ENCODE measurements at places on chromosomes 3 and 15.

DNA sequence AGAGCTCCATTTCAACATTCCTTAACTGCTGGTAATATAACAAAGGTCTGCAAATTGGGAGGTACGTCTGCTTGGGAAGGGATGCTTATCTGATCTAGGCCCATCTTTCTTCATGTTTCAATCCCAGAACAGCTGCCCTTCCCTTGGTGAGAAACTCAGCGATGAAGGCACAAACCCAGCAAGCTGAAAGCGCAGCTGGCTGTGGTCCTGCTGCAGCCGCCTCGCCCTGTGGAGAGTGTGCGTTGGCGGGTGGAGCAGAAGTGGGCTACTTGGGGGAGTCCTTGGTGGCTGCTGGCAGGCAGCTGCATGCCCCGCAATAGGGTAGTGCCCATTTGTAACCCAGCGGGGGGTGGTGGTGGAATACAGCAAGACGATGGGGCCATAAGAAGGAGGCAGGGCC, 160.6 kb upstream of the WNT5A start:
- no peaks in the 10 kb centered on the region for H3K4me1 ChIP-seq
- H3K36me3 ChIP-seq, result no peaks in the 10 kb centered on the region
- no peak overlapping the region for H3K4me3 ChIP-seq
- no peak overlapping the region for H3K27ac ChIP-seq
- no peaks in the 10 kb centered on the region for H3K27me3 ChIP-seq
- DNase-seq, result no peak

- no peak overlapping the region for H3K4me3 ChIP-seq
- no peaks in the 10 kb centered on the region for H3K27me3 ChIP-seq
- no peaks in the 10 kb centered on the region for H3K4me1 ChIP-seq
- DNase-seq, result no peak
- H3K27ac ChIP-seq, result no peak overlapping the region
- no peaks in the 10 kb centered on the region for H3K36me3 ChIP-seq
Observed at GRCh38 chr3:27657871-27658270, 64.3 kb downstream of the EOMES start.

GRCh38 chr15:59115047-59115446, 10.1 kb downstream of the CCNB2 start:
- DNase-seq, result no peak
- H3K4me3 ChIP-seq, result no peak overlapping the region
- H3K27ac ChIP-seq, result no peak overlapping the region
- no peaks in the 10 kb centered on the region for H3K36me3 ChIP-seq
- no peaks in the 10 kb centered on the region for H3K4me1 ChIP-seq
- no peaks in the 10 kb centered on the region for H3K27me3 ChIP-seq

- H3K36me3 ChIP-seq, result no peaks in the 10 kb centered on the region
- peak; percentile 16 for DNase-seq
- H3K4me3 ChIP-seq, result peak within 1 kb of the TSS; percentile 41
- peaks cover 17% of the 10 kb centered on the region for H3K4me1 ChIP-seq
- no peaks in the 10 kb centered on the region for H3K27me3 ChIP-seq
- no peak within 1 kb of the TSS for H3K27ac ChIP-seq
Observed at GRCh38 chr3:69385723-69386555, at the start of gene FRMD4B. Gene FRMD4B, minus strand, starts transcription at chr3:69386088. Its CDS starts 99 bp downstream, at chr3:69385989.

GRCh38 chr3:109597444-109597843, 260.1 kb upstream of the DPPA4 start:
- H3K27me3 ChIP-seq, result no peaks in the 10 kb centered on the region
- H3K36me3 ChIP-seq, result no peaks in the 10 kb centered on the region
- DNase-seq, result no peak
- H3K27ac ChIP-seq, result no peak overlapping the region
- no peaks in the 10 kb centered on the region for H3K4me1 ChIP-seq
- no peak overlapping the region for H3K4me3 ChIP-seq

GRCh38 chr3:622314-622713, 425.8 kb downstream of the CHL1 start:
- H3K4me1 ChIP-seq, result no peaks in the 10 kb centered on the region
- H3K27me3 ChIP-seq, result no peaks in the 10 kb centered on the region
- H3K36me3 ChIP-seq, result no peaks in the 10 kb centered on the region
- no peak overlapping the region for H3K4me3 ChIP-seq
- DNase-seq, result no peak

Measured in T-cell (primary cell).